ENCODE measurements at places on chromosomes 3 and 15.

- no peak for DNase-seq
These were observed 82.8 kb downstream of the SMAD3 start for GRCh38 chr15:67148196-67148701.

DNA sequence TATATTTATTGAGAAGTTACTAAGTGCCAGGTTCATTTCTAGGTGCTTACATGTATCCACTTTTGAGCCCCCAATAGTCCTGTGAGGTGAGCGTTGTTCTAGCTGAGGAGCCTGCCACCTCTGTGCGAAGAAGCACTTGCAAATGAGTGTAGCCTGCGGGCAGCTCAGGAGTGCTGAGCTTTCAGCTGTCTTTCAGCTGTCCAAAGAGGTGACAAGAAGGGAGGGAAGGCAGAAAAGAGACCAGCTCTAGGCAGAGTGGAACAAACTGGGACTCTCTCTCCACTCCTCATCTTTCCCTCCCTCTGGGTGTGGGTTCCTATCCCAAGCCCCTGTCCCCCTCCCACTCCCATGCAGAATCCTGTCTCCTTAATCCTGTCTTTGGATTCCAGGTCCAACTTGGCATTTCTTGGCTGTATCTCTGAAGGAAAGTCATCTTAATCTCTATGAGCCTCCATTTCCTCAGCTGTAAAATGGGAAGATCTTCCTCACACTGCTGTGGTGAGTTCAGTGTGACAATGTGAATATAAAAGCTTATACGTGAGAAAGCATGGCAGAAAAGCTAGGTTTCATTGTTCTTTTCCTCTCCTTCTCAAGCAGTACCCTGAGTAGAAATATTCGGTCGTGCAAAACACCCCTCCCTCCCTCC lies 6.7 kb upstream of the SRP14 start:
- no peak for DNase-seq

- DNase-seq: no peak
These were observed 13.6 kb upstream of the COMMD2 start for GRCh38 chr3:149765762-149766334.

- no peak for DNase-seq
These were observed 39.8 kb downstream of the TSC22D2 start for GRCh38 chr3:150447631-150448465.

GRCh38 chr3:15041950-15042349 lies 23.2 kb downstream of the MRPS25 start:
- DNase-seq: no peak

DNA sequence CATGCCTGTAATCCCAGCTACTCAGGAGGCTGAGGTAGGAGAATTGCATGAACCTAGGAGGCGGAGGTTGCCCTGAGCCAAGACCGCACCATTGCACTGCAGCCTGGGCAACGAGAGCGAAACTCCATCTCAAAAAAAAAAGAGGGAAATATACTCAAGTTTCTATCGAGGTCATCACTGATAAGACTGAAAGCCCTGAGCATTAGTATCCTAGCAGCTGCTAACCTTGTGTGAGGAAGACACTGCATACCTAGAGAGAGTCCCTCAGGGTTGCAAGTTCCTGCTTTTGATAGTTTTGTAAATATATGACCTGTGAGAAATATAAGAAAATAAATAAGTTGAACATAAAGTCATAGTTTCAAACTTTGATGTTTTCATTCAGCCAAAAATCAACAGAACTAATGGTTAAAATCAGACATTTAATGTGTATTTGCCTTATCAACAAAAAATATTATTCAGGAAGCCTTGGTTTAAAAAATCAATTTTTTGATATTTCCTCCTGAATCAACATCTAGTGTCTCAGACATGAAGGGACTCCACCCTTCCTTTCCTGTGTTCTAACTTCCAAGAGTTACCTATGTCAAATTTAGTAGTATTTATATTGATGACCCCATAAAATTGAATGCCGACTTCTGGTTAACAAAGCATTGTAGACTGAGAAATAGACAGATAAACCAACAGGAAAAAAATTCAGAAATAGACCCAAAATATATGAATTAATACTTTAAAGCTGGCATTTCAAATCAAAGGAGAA lies 19.8 kb upstream of the USP3 start:
- no peak for DNase-seq

DNA sequence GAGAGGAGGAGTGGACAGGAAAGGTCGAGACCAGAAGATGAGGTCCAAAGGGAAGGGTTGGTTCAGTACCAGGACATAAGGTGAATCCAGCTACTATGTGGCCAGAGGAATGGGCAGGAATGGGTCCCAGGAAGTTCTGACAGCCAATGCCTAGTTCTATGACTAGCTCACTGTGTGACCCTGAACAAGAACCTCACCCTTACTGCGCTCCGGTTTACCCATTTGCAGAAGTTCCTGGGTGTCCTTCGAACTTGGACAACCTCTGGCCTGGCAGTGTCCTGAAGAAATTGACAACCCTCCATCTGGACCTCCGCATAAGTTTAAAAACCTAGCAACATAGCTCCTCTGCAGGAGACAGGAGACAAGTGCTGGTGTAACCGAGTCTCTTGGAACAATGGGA lies 12.2 kb upstream of the PSTPIP1 start:
- no peak for DNase-seq

DNA sequence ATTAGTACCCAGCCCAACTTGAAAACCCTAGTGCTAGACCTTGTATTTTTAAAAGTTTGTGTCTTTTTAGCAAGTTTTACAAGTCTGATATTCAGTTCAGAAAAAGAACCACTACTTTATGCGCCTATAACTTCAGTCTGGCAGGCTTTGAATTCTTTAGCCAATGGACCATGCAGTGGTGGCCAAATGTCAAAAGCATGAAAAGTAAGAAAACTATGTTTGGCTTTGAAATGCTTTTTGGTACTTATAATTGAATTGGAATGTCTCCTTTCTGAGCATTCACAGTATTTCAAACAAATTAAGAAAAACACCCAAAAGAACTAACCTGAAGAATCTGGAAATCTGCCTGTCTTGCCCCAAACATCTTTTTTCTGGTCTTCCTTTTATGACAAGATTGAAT lies 12.8 kb downstream of the WDR48 start:
- DNase-seq: no peak

- no peak for DNase-seq
These were observed 975.1 kb downstream of the NSUN3 start for GRCh38 chr3:95037927-95038326.

GRCh38 chr15:100234158-100235029 lies 107.4 kb downstream of the ADAMTS17 start:
- DNase-seq: no peak

DNA sequence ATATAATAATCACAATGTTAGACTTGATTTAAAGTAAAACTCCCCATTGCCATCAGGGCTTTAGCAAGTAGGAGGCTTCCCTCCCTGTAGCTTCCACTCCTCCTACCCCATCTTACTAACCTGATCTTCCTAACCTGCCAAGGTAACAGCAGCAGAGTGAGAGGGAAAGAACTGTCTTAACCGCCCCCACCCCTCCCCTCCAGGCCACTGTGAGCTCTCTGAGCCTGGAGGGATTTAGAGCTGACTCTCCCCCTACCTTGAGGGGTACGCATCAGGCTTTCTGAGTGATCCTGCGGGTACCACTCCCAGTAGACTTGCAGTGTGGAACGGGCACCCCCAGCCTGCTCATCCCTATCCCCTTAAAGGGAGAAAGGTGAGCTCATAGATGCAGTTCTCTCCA lies 11.4 kb upstream of the PRSS50 start:
- DNase-seq: no peak

GRCh38 chr3:10957976-10958749 lies 34.4 kb upstream of the SLC6A1 start:
- no peak for DNase-seq

DNA sequence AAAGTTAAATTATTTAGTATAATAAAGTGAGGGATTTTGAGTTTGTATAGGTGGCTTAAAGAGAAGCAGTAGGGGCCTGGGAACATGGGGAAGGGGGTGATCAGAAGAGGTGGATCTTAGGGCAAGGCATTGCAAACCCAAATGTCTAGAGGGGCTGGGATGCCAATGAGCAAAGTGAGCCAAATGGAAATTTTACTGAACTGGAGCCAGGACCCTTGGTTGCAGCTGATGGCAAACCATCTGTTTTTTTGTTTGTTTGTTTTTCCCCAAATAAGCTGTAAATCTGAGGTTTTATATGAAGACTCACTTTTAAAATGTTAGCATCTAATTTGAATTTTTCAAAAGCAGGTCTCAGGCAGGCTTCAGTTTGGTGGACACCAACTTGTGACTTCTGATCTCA lies 14.8 kb upstream of the PARP14 start:
- DNase-seq: no peak

- no peak for DNase-seq
These were observed 799 bp downstream of the RARB start for GRCh38 chr3:25428789-25429335.

DNA sequence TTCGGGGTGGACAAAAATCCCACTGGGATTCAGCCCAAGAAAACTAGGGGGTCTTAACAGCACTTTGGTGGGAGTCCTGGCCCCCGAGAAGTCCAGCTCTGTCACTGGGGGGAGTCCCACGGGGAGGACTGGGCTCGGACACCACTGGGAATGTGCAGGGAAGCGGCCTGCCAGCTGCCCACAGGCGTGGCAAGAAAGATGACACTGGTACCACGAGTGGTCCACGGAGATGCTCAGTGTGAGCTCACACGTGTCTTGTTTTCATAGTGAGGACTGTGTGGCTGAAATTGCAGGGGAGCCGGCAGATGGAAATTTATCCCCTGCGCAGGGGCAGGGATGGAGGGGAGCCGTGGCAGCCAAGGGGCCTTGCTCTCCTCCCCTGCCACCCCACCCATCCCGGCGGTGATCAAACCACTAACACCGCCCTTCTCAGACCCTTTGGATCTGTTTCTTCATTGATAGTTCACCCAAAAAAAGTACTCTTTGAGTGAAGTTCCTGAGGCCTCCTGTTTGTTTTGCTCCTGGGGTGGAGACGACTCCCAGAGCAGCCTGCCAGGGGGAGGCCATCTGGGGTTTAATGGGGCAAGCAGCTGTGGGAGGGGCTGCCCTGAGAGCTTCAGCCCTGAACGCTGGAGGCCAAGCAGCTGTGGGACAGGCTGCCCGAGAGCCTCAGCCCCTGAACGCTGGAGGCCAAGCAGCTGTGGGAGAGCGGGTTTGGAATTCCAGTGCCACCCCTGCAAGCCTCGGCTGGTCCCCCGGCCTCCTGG lies 130.9 kb downstream of the LRRK1 start:
- DNase-seq: no peak

DNA sequence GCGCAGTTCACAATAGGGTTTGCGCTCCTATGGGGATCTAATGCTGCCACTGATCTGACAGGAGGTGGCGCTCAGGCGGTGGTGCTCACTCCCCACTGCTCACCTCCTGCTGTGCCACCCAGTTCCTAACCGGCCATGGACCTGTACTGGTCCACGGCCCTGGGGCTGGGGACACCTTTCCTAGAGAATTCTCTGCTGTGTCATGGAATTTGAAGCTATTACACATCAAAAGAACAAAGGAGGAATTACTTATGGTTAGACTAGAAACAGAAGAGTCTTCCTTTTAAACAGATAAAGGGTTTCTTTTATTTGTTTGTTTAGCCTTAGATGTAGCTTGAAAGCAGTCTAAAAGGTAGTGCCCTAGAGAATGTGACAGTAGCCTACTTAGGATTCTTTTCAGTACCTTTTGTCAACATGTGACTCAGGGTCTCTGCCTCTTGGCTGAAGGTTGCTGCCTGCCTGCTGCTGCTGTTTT lies 50.3 kb downstream of the PAK2 start:
- no peak for DNase-seq

DNA sequence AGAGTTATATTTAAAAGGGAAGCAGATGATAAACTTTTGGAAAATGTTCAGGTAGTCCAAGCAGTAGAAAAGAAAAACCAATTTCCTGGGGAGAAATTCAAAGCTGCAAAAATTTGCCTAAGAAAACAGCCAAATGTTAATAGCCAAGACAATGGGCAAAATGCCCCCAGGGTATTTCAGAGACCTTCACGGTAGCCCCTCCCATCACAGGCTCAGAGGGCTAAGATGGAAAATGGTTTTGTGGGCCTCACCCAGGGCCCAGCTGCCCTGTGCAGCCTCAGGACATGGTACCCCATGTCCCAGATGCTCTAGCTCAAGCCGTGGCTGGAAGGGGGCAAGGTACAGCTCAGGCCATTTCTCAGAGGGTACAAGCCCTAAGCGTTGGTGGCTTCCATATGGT lies 391.0 kb downstream of the ZIC4 start:
- DNase-seq: no peak

GRCh38 chr15:45499426-45499825 lies 23.1 kb downstream of the SLC30A4 start:
- DNase-seq: no peak

GRCh38 chr15:80059786-80060355 lies 395 bp downstream of the ZFAND6 start:
- peak; percentile 29 for DNase-seq

GRCh38 chr15:31274496-31275330 lies 51.9 kb upstream of the KLF13 start:
- DNase-seq: no peak

- DNase-seq: no peak
These were observed 165.7 kb downstream of the P3H2 start for GRCh38 chr3:189954733-189955665.

GRCh38 chr3:52238193-52238760 lies 681 bp downstream of the TWF2 start:
- no peak for DNase-seq

- DNase-seq: no peak
These were observed 60.0 kb upstream of the WNT5A start for GRCh38 chr3:55546866-55547669.

DNA sequence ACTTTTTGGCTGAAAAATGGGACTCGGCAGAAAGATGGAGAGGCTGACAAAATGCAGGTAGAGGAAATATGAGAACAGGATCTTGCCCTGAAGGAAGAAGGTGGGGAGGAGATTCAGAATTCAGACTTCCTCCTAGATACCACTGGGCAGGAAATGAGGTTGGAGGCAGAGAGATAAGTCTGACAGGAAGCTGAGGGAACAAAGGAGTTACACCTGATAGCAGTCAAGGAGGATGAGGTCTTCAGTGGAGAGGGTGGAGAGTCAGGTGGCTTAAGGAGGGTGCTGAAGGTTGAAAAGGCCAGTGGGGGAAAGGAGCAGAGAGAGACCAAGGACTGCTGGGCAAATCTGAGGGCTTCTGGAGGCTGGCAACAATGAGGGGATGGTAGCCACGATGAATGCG lies 56.8 kb downstream of the CCR4 start:
- no peak for DNase-seq
